ENCODE measurements at places on chromosomes 3 and 15. TPM values are rescaled to one million over a fixed set of nuclear protein-coding genes. Genes with fewer than 3 reads are reported as not detected.

Gene ZKSCAN7
- 0.60 TPM for polyA plus RNA-seq

Gene PCOLCE2
- polyA plus RNA-seq: not detected

Gene INSYN1
- 1.1 TPM for polyA plus RNA-seq

Gene POMGNT2
- polyA plus RNA-seq: 6.2 TPM
